ENCODE measurements at places on chromosomes 12 and 14.

GRCh38 chr12:116157845-116158267 lies 119.6 kb downstream of the MED13L start:
- DNase-seq = no peak

GRCh38 chr12:14997998-14998397 lies 25.2 kb downstream of the PDE6H start:
- DNase-seq = no peak

GRCh38 chr12:4118017-4118510 lies 155.5 kb upstream of the CCND2 start:
- DNase-seq = no peak

GRCh38 chr12:49792976-49793580 lies 35.1 kb downstream of the NCKAP5L start:
- DNase-seq = no peak

GRCh38 chr12:109018296-109018695 lies 2.6 kb downstream of the SVOP start:
- no peak for DNase-seq
